AG08396 (cell line): ENCODE measurements at places on chromosomes 12 and 14.

DNA sequence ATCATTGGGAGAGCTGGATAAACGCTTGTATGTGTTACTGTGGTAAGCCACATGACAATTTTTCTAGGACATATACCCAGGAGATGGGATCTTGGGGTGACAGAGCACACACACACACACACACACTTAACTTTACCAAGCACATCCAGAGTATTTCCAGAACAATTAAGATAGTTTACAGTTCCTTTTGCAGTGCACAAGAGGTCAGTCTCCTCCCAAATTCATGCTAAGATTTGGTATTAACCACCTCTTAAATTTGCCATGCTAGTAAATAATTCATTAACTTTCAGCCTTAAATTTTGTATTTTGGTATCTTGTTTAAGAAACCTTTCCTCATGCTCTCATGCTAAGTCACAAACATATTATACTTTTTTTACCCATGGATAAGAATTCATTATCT is 33.9 kb upstream of the LIMA1 start:
- no peak for DNase-seq

GRCh38 chr14:88835661-88836060 is 11.2 kb downstream of the TTC8 start:
- DNase-seq: no peak

DNA sequence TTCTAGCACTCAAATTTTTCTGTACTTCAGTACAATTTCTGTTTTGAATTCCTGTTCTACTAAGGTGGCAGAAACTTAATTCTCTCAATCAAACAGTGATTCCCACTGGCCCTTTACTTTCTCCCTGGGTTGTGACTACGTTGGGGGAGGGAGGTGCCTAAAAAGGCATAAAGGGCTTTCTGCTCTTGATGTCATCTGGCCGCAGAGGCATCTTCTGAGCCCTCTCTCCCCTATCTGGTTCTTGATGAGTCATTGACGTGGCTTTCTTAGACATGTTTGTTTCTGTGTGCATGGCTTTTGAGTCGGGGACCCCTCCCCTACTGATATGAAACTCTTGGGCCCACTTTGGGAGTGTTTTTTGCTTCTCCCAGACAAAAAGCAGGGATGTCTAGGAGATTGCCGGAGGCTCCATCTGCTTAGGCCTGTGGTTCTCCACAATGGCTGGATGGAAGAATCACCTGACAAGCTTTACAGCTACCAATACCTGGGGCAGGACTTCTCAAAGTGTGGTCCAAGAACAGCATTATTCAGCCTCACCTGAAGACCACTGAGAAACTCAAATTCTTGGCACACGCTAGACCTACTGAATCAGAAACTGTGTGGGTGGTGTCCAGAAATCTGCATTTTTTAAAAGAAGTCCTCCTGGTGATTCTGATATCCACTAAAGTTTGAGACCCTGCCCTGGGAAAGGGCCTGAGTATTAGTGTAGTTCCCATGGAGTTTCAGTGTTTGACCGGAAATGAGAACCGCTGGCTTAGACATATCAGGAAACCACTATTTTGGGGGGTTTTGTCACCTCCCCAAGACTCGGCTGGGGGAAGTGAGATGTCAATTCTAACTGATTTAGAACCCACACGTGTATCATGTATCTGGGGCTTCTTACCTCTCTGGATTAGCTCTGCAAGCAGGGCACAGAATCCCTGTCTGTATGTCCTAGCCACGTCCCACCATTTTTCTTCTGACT is 395.7 kb upstream of the PDE3A start:
- DNase-seq: no peak

- DNase-seq: no peak
Measured at GRCh38 chr12:49867570-49868341, 24.9 kb upstream of the BCDIN3D start.

DNA sequence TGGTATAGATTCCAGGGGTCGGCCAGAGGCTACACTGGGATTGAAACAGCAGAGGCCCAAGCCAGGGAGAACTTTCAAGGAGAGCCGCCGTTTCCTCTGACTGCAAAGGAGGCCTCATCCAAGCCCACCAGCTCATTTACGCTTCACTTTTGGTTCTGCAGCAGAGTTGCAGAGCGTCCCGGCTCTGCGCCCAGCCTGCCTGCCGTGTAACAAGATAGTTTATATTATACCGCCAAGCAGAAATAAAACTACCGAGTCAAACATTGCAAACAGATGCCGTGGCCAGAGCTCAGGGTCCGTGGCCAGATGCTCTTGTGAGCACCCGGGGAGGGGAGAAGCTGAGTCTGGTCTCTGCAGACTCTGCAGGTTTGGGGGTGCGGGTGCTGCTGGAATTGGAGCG is 60.7 kb upstream of the TBX3 start:
- peak; percentile 80 for DNase-seq

DNA sequence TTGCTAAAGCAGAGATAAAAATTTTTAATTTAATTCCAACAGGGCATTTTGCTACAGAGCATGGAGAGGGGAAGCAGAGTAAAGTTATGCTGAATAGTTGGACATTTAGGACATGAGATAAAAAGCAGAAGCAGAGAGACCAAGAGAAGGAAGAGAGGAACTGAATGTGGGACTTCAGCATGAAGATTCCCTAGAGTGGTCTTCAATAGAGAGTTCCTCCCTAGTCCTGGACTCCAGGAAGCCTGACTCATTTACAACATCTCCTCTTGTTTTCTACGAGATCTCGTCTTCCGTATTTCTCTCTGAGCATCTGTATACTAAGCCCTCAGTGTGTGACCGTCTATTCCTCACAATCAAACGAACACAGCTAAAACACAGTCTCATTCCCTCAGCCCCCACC is 35.2 kb upstream of the IFT81 start:
- DNase-seq: no peak

GRCh38 chr14:91381801-91382670 is 35.6 kb downstream of the CCDC88C start:
- no peak for DNase-seq

- DNase-seq: no peak
Measured at GRCh38 chr14:88188745-88189416, 134.2 kb downstream of the KCNK10 start.

DNA sequence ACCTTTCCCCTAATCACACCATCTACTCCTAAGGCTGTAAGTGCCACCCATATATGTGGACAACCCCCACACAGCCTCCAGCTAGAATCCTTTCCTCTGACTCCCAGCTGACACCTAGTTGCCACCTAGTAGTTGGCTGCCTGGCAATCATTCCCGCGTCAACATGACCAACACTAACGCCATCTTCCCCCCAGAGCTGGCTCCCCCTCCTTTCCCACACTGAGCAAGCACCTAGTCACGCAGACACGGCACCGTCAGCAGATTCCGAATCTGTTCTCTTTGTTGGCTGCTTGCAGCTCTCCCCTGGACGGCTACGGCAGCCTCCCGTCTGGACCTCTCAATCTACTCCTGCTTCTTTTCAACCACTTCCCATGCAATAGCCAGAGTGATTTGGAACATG is 27.7 kb downstream of the UBR7 start:
- DNase-seq: peak; percentile 80

- peak; percentile 62 for DNase-seq
Measured at GRCh38 chr14:22900081-22900799, 17.2 kb downstream of the REM2 start.

DNA sequence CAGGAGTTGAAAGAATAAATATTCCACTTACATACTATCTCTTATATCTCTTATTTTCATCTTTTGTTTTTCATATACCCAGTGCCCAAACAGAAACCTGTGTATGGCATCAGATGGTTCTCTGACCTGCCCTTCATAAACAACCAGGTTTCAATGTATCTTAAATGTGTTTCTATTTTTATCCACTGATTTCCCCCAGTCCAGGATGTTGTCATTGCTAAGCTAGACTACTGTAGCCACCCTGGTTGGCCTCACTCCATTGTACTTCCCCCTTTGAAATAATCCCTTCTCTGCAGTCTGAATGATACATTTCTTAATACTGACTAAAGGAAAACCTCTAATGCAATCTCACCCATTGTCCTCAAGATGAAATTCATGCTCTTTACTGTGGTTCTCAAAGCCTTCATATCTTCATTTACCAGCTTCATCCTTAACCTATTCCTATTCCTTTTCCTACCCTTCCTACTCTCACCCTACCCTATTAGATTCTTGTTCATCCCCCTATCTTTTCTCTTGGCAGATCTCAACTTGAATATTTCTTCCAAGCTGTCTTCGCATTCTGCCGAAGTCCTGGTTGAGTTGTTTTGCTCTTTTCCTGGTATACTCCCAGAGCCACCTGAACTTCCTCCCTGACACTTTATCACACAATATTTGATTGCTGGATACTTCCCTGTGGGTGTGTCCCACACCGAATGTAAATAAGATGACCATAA is 312.4 kb downstream of the FOXG1 start:
- no peak for DNase-seq

GRCh38 chr14:23021889-23022442 is 12.0 kb upstream of the C14orf93 start:
- no peak for DNase-seq

GRCh38 chr12:13095266-13095995 is 8.0 kb downstream of the GSG1 start:
- DNase-seq: no peak

- peak; percentile 76 for DNase-seq
Measured at GRCh38 chr14:105525861-105526775, at the start of gene TMEM121. TSS of gene TMEM121 (plus strand) at chr14:105526583. CDS start at chr14:105528835, 2,252 bp downstream.

DNA sequence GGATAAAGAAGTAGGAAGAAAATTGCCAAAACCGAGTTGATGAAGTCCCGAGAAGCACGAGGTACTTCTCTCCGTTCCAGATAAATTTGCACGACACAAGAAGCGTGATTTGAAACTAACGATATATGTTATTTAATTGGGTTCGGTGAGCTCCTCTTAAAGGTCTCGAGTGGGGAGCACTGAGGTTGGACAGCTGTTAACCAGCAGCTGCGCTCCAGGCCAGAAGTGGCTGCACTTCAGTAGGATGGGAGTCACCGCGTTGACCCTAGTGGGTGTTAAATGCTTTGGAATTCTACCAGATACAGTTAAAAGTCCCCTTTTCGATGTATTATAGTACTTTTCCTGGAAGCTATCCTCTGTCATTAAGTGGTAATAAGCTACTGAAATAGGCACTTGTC is 953 bp upstream of the DCAF5 start:
- DNase-seq: peak; percentile 25

DNA sequence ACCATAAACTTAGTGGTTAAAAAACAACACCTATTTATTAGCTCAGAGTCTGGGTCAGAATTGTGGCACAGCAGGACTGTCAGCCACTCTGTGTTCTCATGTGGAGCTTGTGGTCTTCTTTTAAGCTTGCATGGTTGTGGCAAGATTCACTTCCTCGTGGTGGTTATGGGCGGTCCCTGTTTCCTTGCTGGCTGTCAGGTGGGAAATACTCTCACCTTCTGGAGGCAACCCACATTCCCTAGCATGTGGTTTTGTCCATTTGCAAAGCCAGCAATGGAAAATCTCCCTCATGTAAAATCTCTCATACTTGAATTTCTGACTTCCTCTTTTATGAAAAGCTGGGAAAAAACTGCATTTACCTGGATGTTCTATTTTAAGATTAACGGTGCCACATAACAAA is 229.8 kb downstream of the ALX1 start:
- DNase-seq: no peak

GRCh38 chr12:55723516-55724225 is 3.5 kb downstream of the RDH5 start:
- DNase-seq: no peak

DNA sequence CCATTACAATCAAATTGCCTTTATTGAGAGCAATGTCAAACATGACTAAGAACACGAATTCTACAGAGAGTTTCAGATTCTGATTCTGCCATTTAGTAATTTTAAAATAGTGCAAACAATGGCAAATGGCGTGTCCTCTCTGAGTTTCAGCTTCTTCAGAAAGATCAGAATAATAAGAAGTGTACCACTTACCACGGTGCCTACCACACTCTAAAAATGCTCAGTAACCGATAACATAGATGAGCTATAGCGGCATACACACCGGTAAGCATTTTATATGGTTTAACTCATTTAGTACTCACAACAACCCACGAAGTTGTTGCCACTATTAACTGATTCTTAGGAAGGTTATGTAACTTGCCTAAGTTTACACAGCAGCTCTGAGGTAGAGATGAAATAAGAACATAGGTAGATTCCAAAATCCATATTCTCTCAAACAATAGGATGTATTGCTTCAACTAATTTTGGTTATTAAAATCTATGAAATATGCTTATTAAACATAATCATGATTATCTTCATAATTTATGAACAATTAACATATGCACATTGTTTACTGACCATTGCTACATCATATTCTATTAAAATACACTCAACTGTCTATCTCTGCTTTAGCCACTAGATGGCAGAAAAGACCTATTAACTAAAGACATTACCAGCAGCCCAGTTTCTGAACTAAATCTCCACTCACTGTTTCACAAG is 38.3 kb downstream of the SLC6A15 start:
- DNase-seq: peak; percentile 13

GRCh38 chr14:56561606-56562005 is 18.0 kb upstream of the TMEM260 start:
- DNase-seq: no peak

GRCh38 chr12:100437038-100437841 is 36.4 kb upstream of the NR1H4 start:
- no peak for DNase-seq

DNA sequence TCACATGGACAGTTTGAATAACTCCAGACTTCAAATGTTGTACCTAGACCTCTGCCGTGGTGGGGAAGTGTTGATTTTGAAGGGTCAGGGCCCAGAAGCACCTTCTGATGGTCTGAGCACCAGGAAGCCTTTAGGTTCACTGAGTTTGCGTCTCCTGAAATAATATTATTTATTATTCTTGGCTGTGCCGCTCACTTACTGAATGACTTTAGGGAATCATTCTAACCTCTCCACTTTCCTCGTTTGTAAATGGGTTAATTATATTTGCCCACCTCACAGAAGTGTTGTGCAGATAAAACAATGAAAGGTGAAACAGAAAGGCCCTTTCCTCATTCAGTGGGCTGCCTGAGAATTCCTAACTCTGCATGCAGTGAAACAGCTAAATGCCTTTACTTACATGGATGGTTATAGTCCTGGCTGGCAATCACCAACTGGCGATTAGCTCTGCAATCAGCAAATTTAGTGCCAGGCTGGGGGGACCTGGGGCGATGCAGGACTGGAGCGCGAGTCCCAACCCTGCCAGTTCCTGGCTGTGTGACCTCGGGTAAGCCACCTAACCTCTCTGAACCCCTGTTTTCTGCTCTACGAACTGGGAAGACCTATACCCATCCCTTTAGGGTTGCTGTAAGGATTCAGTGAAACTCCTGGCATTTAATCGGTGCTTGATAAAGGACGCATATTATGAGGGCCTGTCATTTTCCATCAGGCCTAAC is 57.5 kb downstream of the MAP1LC3B2 start:
- no peak for DNase-seq

DNA sequence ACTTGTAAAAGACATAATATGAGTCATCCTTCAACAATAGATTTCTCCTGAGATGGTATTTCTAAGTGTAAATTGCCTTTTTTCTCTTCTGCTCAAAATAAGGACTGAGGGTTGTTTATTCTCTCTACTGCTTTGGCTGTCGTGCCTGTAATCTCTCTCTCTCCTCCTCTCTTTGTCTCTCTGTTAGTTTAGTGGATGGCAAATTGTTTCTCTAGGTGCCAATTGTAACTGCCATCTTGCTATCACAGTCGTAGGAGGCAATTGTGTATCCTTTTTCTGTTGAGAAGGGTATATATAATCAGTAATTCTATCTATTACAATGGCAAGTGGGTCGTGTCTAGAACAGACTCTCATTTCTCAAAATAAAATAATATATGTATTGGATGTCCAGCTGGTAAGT is 545.0 kb upstream of the FBXO33 start:
- no peak for DNase-seq

- no peak for DNase-seq
Measured at GRCh38 chr12:129719416-129719815, 184.4 kb downstream of the TMEM132D start.

GRCh38 chr12:69630191-69630590 is 19.5 kb upstream of the LRRC10 start:
- DNase-seq: no peak
